Glomerular endothelial cell (primary cell): ENCODE measurements at places on chromosomes 4 and X. TPM values are rescaled to one million over a fixed set of nuclear protein-coding genes. Genes with fewer than 3 reads are reported as not detected.

RGS12 gene
- total RNA-seq, result 67.0 and 92.8 TPM in 2 replicates

DNA sequence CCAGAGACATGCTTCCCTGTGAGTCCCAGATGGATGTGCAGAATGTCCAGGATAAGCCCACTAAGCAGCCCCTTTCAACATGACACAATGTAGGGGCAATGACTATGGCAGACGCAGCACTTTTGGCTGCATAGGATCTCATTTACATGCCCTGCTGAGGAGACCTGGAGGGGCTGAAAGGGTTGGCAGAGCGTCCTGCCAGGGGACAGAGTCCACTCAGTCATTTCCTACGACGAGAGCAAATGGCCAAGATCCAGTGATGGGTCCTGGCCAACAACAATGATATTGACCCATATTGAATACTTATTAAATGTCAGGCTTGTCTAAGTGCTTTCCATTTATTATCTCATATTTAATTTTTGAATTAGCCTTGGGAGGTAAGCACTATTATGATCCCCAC, 41.4 kb downstream of the LGI2 start:
- no peak for DNase-seq

- no peak for DNase-seq
These were observed 203.3 kb downstream of the OR13H1 start for GRCh38 chrX:131747173-131747572.

TCEAL5 gene
- not detected in 2 replicates for total RNA-seq

IBSP gene
- total RNA-seq, result not detected in 2 replicates

GRCh38 chr4:2284934-2285612, 23.2 kb upstream of the MXD4 start:
- no peak for DNase-seq

FIP1L1 gene
- total RNA-seq, result 33.3 and 40.5 TPM in 2 replicates

PSAPL1 gene
- not detected in 2 replicates for total RNA-seq

- DNase-seq, result no peak
These were observed 17.5 kb downstream of the FAM184B start for GRCh38 chr4:17763931-17764330.

- DNase-seq, result no peak
These were observed 62.9 kb upstream of the SLC34A2 start for GRCh38 chr4:25592736-25593135.

RHOXF1 gene
- not detected in 2 replicates for total RNA-seq
